Left ventricle myocardium inferior (tissue), 1 donor: ENCODE measurements at places on chromosomes 6 and 20. TPM values are rescaled to one million over a fixed set of nuclear protein-coding genes. Genes with fewer than 3 reads are reported as not detected.

- no peak overlapping the region for H3K4me3 ChIP-seq
- no peaks in the 10 kb centered on the region for H3K4me1 ChIP-seq
- no peak overlapping the region for H3K27ac ChIP-seq
- H3K27me3 ChIP-seq = peaks cover 2% of the 10 kb centered on the region
- no peaks in the 10 kb centered on the region for H3K36me3 ChIP-seq
Observed at GRCh38 chr20:1526310-1526709, 31.2 kb downstream of the SIRPD start.

- no peaks in the 10 kb centered on the region for H3K27me3 ChIP-seq
- no peak overlapping the region for H3K27ac ChIP-seq
- DNase-seq = no peak
Observed at GRCh38 chr6:21402368-21402767, 191.2 kb upstream of the SOX4 start.

GRCh38 chr6:14880052-14880451, 365.8 kb upstream of the JARID2 start:
- H3K4me1 ChIP-seq = peaks cover 69% of the 10 kb centered on the region
- peak overlapping the region; percentile 59 for H3K27ac ChIP-seq
- DNase-seq = no peak
- H3K4me3 ChIP-seq = no peak overlapping the region
- no peaks in the 10 kb centered on the region for H3K36me3 ChIP-seq
- no peaks in the 10 kb centered on the region for H3K27me3 ChIP-seq

DNA sequence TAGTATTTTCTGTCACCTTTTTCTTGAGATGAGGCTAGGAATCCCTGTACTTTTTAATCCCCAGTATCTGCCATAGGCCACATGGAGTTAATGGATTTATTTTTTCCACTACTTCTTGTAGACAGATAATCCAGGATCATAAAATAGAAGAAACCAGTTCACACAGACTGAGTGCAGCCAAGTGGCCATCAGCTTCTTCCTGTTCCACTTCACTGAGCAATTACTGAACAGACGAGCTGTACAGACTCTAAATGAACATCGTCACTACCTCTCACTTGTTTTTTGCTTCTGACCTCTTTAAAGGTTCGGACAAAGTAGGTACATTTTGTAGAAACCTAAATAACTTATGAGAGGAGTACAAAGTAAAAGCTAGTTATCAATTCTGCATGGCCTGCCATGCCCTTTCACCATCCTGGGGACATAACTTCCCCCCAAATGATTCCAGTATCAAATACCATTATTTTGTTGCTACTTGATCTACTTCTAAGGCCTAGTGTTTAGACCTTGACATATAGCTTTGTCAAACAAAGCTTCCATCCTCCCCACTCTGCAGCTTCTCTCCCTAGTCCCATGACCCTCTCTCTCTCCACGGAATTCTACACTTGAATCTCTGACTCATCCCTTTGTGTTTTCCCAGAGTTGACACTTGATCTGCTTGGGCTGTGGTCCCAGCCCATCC, 34.4 kb upstream of the ARHGAP18 start:
- no peak overlapping the region for H3K4me3 ChIP-seq
- no peak for DNase-seq
- H3K36me3 ChIP-seq = no peaks in the 10 kb centered on the region
- no peaks in the 10 kb centered on the region for H3K27me3 ChIP-seq
- peaks cover 15% of the 10 kb centered on the region for H3K4me1 ChIP-seq

- H3K36me3 ChIP-seq = no peaks in the 10 kb centered on the region
- H3K4me1 ChIP-seq = peaks cover 59% of the 10 kb centered on the region
- H3K27ac ChIP-seq = peak overlapping the region; percentile 93
- H3K4me3 ChIP-seq = peak overlapping the region; percentile 1
- H3K27me3 ChIP-seq = no peaks in the 10 kb centered on the region
- DNase-seq = no peak
Observed at GRCh38 chr6:43990627-43991619, 136.3 kb downstream of the MRPL14 start.

- no peak overlapping the region for H3K4me3 ChIP-seq
- H3K27ac ChIP-seq = no peak overlapping the region
- H3K4me1 ChIP-seq = peaks cover 37% of the 10 kb centered on the region
- H3K36me3 ChIP-seq = no peaks in the 10 kb centered on the region
- no peak for DNase-seq
Observed at GRCh38 chr6:166601956-166602355, 15.5 kb upstream of the RAMACL start.

The OGFR gene
- 19.2 TPM for total RNA-seq

GRCh38 chr20:48115502-48115901, 330.2 kb upstream of the SULF2 start:
- DNase-seq = no peak
- no peaks in the 10 kb centered on the region for H3K36me3 ChIP-seq
- peaks cover 17% of the 10 kb centered on the region for H3K27me3 ChIP-seq
- no peak overlapping the region for H3K4me3 ChIP-seq
- H3K27ac ChIP-seq = no peak overlapping the region
- H3K4me1 ChIP-seq = no peaks in the 10 kb centered on the region

DNA sequence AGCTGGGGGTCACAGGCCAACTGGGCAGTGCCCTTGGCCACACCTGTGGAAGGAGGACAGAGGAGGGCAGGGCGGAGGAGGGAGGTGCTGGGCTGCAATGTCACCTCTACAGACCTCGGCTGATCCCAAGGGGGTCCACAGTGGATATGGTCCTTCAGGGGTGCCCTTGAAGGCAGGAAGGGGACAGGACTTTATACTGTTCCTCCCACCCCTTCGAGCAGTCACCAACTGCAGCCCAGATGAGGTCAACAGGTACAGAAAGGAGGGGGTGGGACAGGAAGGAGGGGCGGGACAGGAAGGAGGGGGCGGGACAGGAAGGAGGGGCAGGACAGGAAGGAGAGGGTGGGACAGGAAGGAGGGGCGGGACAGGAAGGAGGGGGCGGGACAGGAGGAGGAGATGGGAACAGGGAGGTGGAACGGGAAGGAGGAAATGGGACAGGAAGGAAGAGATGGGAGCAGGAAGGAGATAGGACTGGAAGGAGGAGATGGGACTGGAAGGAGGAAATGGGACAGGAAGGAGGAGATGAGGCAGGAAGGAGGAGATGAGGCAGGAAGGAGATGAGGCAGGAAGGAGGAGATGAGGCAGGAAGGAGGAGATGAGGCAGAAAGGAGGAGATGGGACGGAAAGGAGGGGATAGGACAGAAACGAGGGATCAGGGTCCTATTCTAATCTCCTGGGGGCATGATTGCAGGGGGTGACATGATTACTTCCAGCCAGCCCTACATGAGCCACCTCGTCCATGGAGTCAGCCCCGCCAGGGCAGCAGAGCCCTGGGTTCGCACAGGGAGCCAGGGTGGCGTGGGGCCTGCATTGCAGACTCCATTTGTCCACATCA, 19.4 kb upstream of the MRGBP start:
- H3K36me3 ChIP-seq = no peaks in the 10 kb centered on the region
- DNase-seq = no peak
- no peak overlapping the region for H3K27ac ChIP-seq
- peaks cover 49% of the 10 kb centered on the region for H3K27me3 ChIP-seq
- no peak overlapping the region for H3K4me3 ChIP-seq

DNA sequence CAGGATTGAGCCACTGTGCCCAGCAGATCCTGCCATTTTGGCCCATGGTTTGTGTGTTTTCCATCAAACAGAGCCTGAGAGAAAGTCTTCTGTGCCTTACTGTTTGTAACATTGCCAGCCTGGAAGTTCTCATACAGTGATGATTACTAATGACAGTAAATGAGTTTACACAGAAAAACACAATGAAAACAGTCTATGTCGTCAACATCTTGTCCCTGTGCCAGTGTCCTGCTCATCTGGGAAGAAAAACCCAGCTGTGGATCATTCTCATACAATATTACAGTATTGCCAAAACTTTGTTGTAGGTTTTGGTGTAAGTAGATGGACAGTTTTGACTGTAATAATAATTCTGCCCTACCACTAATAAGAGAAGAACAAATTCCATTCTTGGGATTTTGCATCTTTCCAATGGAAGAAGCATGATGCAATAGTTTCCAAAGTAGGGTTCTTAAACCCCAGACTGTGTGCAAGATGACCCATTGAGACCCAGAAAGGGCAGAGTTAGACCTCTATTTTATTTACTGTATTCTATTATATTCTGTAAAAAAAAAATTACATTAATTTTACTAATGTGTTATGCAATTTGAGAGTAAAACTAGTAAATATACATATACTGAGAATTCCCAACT, 135.0 kb upstream of the JARID2 start:
- no peak for DNase-seq
- no peaks in the 10 kb centered on the region for H3K27me3 ChIP-seq
- no peaks in the 10 kb centered on the region for H3K36me3 ChIP-seq
- H3K4me3 ChIP-seq = no peak overlapping the region
- H3K27ac ChIP-seq = no peak overlapping the region

DNA sequence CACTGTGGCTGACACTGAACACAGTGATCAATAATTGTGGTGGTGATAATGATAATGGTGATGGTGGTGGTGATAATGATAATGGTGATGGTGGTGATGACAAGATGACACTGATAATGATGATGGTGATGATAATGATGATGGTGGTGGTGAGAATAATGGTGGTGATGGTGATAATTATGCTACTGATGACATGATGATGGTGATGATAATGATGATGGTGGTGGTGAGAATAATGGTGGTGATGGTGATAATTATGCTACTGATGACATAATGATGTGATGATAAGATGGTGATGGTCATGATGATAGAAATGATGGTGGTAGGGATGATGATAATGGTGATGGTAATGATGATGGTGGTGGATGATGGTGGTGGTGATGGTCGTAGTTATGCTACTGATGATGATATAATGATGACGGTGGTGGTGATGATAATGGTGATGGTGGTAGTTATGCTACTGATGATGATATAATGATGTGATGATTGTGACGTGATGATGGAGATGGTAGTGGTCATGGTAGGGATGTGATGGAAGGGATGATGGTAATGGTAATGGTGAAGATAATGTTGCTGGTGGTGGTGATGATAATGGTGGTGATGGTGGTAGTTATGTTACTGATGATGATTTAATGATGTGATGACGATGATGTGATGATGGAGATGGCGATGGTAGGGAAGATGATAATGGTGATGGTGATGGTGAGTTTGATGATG, 356.5 kb upstream of the CDH4 start:
- H3K27ac ChIP-seq = no peak overlapping the region
- H3K36me3 ChIP-seq = no peaks in the 10 kb centered on the region
- H3K4me3 ChIP-seq = no peak overlapping the region
- DNase-seq = no peak
- peaks cover 23% of the 10 kb centered on the region for H3K27me3 ChIP-seq

The CRISP3 gene
- not detected for total RNA-seq

GRCh38 chr20:41135187-41135887, 2.0 kb upstream of the PLCG1 start:
- peak overlapping the region; percentile 99 for H3K27ac ChIP-seq
- H3K36me3 ChIP-seq = no peaks in the 10 kb centered on the region
- no peak for DNase-seq
- peaks cover 52% of the 10 kb centered on the region for H3K4me1 ChIP-seq
- no peaks in the 10 kb centered on the region for H3K27me3 ChIP-seq

The ZSCAN23 gene
- 1.5 TPM for total RNA-seq

GRCh38 chr6:160239929-160240690, 18.5 kb downstream of the SLC22A2 start:
- no peak for DNase-seq
- H3K4me3 ChIP-seq = no peak overlapping the region
- no peaks in the 10 kb centered on the region for H3K36me3 ChIP-seq
- H3K27ac ChIP-seq = no peak overlapping the region

DNA sequence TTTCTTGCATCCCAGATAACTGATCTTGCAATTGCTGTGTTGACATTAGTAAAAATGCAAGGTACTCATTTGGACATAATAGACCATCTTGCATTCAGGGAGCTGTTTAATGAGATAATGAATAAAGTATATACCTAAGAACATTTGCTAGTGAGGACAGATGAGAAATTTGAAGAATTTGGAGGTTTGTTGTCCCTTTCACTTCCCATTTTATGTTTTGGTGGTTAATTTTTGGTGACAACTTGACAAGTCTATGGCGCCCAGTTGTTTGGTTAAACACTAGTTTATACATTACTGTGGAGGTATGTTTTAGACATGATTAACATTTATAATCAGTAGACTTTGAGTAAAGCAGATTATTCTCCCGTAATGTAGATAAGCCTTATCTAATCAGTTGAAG, 300.2 kb upstream of the SYNCRIP start:
- no peak for DNase-seq
- no peak overlapping the region for H3K4me3 ChIP-seq
- no peaks in the 10 kb centered on the region for H3K27me3 ChIP-seq
- H3K4me1 ChIP-seq = no peaks in the 10 kb centered on the region
